ENCODE measurements at places on chromosomes 6 and 20.

- DNase-seq = peak; percentile 38
Observed at GRCh38 chr6:134723081-134723871, 226.6 kb downstream of the ALDH8A1 start.

DNA sequence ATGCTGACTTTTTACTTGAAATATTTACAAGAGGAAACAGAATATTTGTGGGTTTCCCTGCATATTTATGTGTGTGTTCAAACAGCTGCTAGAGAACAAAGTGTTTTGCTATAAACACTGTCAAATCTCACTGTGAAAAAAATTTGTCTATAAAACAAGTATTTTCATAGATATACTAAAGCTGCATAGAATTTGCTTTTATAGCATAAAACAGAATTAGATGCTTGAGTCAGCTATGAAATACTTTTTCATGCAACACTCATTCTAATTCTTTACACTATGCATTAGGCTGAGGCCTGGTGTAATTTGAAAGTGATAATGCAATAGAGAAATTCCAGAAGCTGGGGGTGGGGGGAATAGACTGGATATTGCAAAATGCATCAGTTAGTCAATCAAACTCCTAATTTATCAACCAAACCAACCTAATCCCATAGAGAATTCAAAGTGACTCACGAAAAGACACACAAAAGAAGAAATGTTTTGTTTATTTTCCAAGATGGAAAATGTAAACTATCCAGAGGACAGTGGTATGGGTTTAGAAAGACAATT is 148.2 kb downstream of the LAMA2 start:
- DNase-seq = no peak

GRCh38 chr6:40845553-40845952 is 193.5 kb downstream of the UNC5CL start:
- DNase-seq = no peak

DNA sequence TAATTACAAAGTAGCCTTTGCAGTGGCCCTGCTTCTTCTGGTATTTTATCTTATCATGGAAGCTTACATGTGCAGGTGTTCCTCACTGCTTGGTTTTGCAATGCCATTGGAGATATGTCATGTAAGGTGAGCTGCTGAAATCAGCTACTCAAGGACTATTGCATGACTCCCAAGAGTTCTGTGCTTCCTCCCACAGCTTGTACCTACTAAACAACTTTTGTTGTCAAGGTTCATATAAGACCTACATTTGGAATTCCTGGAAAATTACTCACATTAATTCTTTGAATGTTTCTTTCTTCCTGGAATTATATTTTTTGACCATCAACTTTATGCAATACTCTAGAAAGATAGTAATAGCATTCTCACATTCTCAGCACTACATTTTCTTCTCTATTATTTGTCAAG is 427.5 kb upstream of the HSF2 start:
- DNase-seq = no peak

GRCh38 chr20:53276143-53276542 is 304.0 kb downstream of the TSHZ2 start:
- DNase-seq = no peak

DNA sequence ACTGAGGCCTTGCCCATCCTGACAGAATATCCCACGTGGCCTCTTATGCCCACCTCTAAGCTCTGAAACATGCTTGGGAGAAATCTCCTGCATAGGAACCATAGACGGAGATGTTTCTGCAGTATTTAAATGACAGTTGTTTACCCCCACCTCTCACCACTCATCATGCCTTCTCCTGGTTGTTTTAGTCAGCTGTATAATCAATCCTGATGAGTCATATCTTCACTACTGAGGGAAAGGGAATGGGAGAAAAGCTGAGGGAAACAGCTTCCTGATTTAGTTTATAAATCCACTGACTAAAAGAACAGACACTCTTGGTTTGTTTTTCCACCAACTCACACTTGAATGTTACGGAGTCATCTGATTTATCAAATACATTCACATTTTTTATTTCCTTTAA is 113.2 kb upstream of the TENT5A start:
- no peak for DNase-seq

DNA sequence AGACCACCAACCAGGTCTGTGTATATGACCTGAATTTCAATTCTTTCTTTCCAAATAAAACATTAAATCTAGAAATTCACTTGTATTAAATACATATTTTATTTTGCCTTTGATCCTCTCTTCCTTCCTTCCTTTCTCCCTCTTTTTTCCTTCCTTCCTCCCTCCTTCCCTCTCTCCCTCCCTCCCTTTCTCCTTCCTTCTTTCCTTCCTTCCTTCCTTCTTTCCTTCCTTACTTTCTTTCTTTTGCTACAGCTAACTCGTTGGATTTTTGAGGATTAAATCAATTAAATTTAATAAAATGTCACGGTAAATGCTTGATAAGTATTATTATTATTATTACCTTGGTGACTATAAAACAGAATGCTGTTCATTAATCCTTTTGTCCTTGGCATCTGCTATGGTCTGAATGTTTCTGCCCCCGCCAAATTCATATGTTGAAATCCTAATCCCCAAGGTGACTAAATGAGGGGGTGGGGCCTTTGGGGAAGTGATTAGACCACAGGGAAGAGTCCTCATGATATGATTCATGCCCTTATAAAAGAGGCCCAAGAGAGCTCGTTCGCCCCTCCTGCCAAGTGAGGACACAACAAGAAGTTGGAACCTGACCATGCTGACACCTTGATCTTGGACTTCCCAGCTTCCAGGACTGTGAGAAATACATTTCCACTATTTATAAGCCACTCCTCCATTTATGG is 67.6 kb upstream of the BTBD3 start:
- no peak for DNase-seq

- no peak for DNase-seq
Observed at GRCh38 chr20:17771206-17772004, 71.6 kb downstream of the BANF2 start.

DNA sequence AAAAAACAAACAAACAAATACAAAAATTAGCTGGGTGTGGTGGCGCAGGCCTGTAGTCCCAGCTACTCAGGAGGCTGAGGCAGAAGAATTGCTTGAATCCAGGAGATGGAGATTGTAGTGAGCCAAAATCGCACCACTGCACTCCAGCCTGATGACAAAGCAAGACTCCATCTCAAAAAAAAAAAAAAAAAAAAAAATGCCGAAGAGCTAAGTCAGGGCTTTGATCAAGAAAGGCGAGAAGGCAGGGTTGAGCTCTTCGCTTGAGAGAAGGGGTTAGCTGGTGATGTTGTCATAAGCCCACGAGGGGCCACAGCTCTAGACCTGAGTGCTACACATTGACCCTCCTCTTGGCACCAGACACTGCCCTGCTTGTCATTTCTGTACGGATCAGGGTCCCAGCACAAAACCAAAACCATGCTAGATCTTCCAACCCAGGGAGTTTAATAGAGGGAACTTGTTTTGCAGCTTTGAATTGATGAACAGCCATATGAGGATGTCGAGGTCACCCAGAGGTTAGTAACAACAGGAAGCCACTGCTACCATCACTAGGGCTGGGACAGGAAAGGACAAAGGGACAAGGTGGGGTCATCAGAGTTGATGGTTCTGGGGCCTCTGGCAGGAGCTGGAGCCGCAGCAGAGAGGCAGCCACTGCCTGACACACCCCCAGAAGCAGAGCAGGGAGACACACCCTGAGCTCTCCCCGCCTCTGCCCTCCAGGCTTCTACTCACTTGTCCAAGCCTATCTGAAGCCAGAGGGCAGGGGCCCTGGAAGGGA is 122.7 kb downstream of the SNX5 start:
- DNase-seq = no peak

GRCh38 chr20:56433880-56434255 is 21.8 kb downstream of the CASS4 start:
- no peak for DNase-seq

- no peak for DNase-seq
Observed at GRCh38 chr20:23164176-23164601, 78.1 kb upstream of the CD93 start.

All from NCI-H2081 treated with DMSO at 0.1 percent for 48 hours (cell line).